ENCODE measurements at places on chromosomes 12 and 14. TPM values are rescaled to one million over a fixed set of nuclear protein-coding genes. Genes with fewer than 3 reads are reported as not detected.

HELB gene
- total RNA-seq = 2.6 TPM

KCNA1 gene
- total RNA-seq = not detected

UNG gene
- 23.9 TPM for total RNA-seq

PTHLH gene
- total RNA-seq = 0.26 TPM

TPPP2 gene
- not detected for total RNA-seq

TAS2R9 gene
- not detected for total RNA-seq

BBOF1 gene
- total RNA-seq = 4.4 TPM

FUT8 gene
- total RNA-seq = 95.8 TPM

- H3K27me3 ChIP-seq = no peaks in the 10 kb centered on the region
- H3K4me3 ChIP-seq = no peak overlapping the region
- H3K4me1 ChIP-seq = no peaks in the 10 kb centered on the region
- no peak for DNase-seq
- no peak overlapping the region for H3K27ac ChIP-seq
- H3K36me3 ChIP-seq = no peaks in the 10 kb centered on the region
Measured at GRCh38 chr14:39673734-39674133, 241.5 kb upstream of the FBXO33 start.

DNA sequence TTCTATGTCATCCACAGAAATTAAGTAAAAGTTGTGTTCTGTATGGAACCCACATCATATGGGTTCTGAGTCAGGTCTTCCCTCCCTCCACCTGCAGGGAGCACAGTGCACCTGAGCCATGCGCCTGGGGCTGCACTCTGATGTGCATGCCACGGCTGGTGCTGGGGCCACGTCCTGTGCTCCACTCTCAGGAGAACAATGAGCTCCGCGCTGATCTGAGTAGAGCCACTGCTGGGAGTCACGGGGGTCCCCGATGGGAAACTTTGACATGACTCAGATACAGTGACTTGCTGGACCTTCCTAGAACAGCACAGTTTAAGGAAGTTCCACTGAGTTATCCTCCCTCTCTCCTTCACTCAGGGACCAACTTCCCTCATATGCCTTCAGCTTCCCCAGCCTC lies 683.4 kb downstream of the TMEM121 start:
- H3K27ac ChIP-seq = no peak overlapping the region
- H3K4me1 ChIP-seq = no peaks in the 10 kb centered on the region
- no peak for DNase-seq

- no peaks in the 10 kb centered on the region for H3K4me1 ChIP-seq
- H3K4me3 ChIP-seq = no peak overlapping the region
- DNase-seq = peak; percentile 53
- H3K36me3 ChIP-seq = no peaks in the 10 kb centered on the region
- H3K27me3 ChIP-seq = no peaks in the 10 kb centered on the region
Measured at GRCh38 chr12:89650239-89650638, 58.4 kb downstream of the ATP2B1 start.

DNA sequence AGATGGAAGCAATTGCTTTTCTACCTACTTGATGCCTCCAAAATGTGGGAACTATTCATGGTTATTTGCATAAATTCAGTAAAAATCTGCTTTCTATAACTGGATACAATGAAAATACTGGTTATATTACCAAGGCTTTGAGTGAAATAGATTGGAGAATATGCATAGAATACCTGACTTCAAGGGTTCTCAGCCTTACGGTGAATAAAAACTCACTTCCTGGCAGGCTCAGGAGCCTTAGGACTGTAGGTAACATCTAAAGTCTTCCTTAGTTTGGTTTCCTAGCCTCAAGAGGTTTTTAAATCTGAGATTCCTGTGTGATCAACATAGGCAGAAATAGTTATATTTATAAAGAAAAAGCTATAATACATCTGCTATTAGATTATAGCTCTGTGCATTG lies 158.6 kb downstream of the SLC41A2 start:
- H3K36me3 ChIP-seq = no peaks in the 10 kb centered on the region
- H3K4me3 ChIP-seq = no peak overlapping the region
- no peak for DNase-seq
- no peaks in the 10 kb centered on the region for H3K4me1 ChIP-seq
- no peaks in the 10 kb centered on the region for H3K27me3 ChIP-seq

GRCh38 chr12:45599196-45599595 lies 130.3 kb upstream of the ARID2 start:
- no peak overlapping the region for H3K27ac ChIP-seq
- no peaks in the 10 kb centered on the region for H3K4me1 ChIP-seq
- DNase-seq = no peak
- no peaks in the 10 kb centered on the region for H3K36me3 ChIP-seq
- no peaks in the 10 kb centered on the region for H3K27me3 ChIP-seq

GRCh38 chr14:100285913-100286400 lies 20.3 kb downstream of the SLC25A29 start:
- no peaks in the 10 kb centered on the region for H3K27me3 ChIP-seq
- H3K36me3 ChIP-seq = peaks cover 3% of the 10 kb centered on the region
- no peak for DNase-seq
- H3K4me3 ChIP-seq = peak overlapping the region; percentile 77
- no peak overlapping the region for H3K27ac ChIP-seq

- H3K4me3 ChIP-seq = no peak overlapping the region
- no peaks in the 10 kb centered on the region for H3K36me3 ChIP-seq
- H3K27me3 ChIP-seq = no peaks in the 10 kb centered on the region
- DNase-seq = peak; percentile 87
- no peak overlapping the region for H3K27ac ChIP-seq
Measured at GRCh38 chr14:55514819-55515490, 65.1 kb upstream of the KTN1 start.

GRCh38 chr12:102351322-102351721 lies 129.0 kb downstream of the IGF1 start:
- H3K36me3 ChIP-seq = no peaks in the 10 kb centered on the region
- no peak overlapping the region for H3K27ac ChIP-seq
- no peaks in the 10 kb centered on the region for H3K4me1 ChIP-seq
- no peak overlapping the region for H3K4me3 ChIP-seq

DNA sequence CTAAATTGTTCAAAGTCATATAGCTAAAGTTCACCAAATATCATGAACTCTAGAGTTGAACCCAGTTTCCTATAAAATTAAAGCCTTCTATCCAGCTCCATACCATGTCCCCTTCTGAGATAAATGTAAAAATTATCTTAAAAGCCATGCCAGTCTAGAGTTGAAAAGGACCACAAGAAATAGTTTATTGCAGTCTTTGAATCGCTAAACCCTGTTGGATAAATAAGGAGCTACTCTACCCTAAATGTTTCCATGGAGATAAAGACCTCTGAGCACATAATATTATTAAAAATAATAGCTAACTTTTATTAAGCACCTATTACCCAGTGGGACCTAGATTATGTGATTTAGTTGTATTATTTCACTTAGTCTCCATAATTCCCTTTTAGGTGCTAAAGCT lies 227.6 kb upstream of the NOS1 start:
- H3K36me3 ChIP-seq = no peaks in the 10 kb centered on the region
- H3K27ac ChIP-seq = no peak overlapping the region
- no peak for DNase-seq
- no peak overlapping the region for H3K4me3 ChIP-seq
- H3K4me1 ChIP-seq = no peaks in the 10 kb centered on the region
- H3K27me3 ChIP-seq = no peaks in the 10 kb centered on the region

DNA sequence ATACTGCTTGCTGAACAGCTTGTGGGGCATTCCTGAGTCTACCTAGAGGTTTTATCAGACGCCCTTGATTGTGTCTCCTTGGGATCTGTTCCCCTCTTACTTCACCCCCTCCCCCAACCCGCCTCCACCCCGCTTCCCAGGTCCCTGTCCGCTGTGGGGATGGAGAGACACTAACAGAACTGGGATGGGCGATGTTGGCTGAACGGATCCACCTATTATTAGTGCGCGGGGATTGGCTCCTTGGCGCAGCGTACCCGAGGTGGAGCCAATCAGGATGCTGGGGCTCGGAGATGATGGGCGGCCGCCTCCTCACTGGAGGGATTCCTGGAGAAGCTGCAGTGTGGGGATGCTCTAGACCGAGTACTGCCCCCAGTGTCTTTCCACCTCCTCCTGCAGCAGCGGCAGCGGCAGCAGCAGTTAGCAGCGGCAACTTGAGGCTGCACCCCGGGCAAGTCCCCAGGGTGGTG lies at the start of gene SYT1:
Gene SYT1 (plus strand): TSS at position 372 of the 467 bp plus-strand sequence.
- peaks cover 3% of the 10 kb centered on the region for H3K27me3 ChIP-seq
- H3K36me3 ChIP-seq = no peaks in the 10 kb centered on the region
- H3K4me3 ChIP-seq = peak within 1 kb of the TSS; percentile 75
- peak; percentile 93 for DNase-seq
- H3K27ac ChIP-seq = peak within 1 kb of the TSS; percentile 10

DNA sequence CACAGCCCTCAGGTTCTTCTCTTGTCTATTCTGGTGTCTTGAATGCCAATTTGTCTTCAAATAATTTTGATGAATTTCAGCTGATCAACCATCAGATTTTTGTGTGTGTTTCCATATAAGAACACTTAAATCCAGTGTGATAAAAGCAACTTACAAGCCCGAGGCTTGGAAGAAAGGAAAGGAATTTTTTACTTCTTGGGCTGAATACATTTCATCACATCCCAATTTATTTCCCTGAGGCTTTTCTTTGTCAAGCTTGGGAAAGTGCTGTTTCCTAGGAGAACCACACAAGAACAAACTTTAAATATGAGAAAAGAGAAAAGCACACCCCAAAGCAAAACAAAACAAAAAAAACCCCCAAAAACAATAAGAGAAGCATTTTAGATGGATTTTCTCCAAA lies 26.6 kb downstream of the GPRC5D start:
- no peak overlapping the region for H3K27ac ChIP-seq
- no peaks in the 10 kb centered on the region for H3K36me3 ChIP-seq
- peaks cover 3% of the 10 kb centered on the region for H3K4me1 ChIP-seq
- DNase-seq = no peak
- no peaks in the 10 kb centered on the region for H3K27me3 ChIP-seq

- H3K4me3 ChIP-seq = no peak overlapping the region
- no peaks in the 10 kb centered on the region for H3K27me3 ChIP-seq
- no peaks in the 10 kb centered on the region for H3K36me3 ChIP-seq
- H3K4me1 ChIP-seq = no peaks in the 10 kb centered on the region
Measured at GRCh38 chr14:64060648-64061096, 207.9 kb downstream of the SYNE2 start.

DNA sequence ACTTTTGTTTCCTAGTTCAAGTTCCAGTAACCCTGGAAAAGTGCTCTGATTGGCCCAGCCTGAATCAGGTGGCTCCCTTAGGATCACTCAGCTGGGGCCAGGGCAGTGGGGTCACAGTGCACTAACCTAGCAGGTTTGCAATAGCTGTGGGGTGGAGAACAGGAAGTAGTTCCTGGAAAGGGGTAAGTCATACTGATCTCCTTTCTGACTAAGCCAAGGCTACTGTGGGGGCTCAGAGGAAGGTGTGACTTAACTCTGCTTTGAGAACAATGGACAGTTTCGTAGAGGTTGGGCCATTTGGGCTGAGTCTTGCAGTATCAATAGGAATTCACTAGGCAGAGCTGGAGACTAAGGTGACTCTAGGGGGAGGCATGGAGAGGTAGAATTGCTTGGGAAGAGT lies 89.4 kb downstream of the KIF26A start:
- no peaks in the 10 kb centered on the region for H3K36me3 ChIP-seq
- DNase-seq = no peak
- no peak overlapping the region for H3K4me3 ChIP-seq
- no peak overlapping the region for H3K27ac ChIP-seq
- no peaks in the 10 kb centered on the region for H3K27me3 ChIP-seq
- H3K4me1 ChIP-seq = no peaks in the 10 kb centered on the region

- H3K4me1 ChIP-seq = peaks cover 1% of the 10 kb centered on the region
- no peaks in the 10 kb centered on the region for H3K36me3 ChIP-seq
- H3K27me3 ChIP-seq = no peaks in the 10 kb centered on the region
- no peak overlapping the region for H3K4me3 ChIP-seq
- no peak for DNase-seq
Measured at GRCh38 chr12:2578211-2578610, 216.6 kb upstream of the FKBP4 start.

DNA sequence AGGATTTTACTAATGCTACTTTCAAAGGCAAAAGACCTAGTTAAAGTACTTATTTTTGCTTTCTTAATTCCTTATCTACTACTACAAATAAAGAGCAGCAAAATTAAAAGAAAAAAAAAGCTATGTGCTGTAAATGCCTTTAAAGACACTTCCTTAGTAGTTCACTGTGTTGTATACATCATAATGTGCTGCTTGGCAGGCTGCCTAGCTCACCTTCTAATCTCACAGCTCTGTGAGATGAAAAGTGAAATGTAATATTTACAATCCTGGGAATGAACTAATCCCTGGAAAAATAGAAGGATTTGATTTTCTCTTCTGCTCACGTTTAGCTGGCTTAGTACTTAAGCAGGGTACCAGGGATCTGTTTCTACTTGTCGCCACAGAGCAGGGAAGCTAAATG lies 184.4 kb upstream of the ALG10B start:
- no peaks in the 10 kb centered on the region for H3K36me3 ChIP-seq
- H3K4me1 ChIP-seq = no peaks in the 10 kb centered on the region
- H3K4me3 ChIP-seq = no peak overlapping the region
- no peaks in the 10 kb centered on the region for H3K27me3 ChIP-seq
- no peak for DNase-seq

GRCh38 chr14:104729835-104730181 lies 5.8 kb downstream of the ADSS1 start:
- no peak for DNase-seq
- H3K4me1 ChIP-seq = no peaks in the 10 kb centered on the region
- H3K36me3 ChIP-seq = no peaks in the 10 kb centered on the region
- no peak overlapping the region for H3K27ac ChIP-seq

- no peak overlapping the region for H3K27ac ChIP-seq
- H3K4me3 ChIP-seq = no peak overlapping the region
- peak; percentile 40 for DNase-seq
Measured at GRCh38 chr14:29627137-29627536, 300.5 kb downstream of the PRKD1 start.

DNA sequence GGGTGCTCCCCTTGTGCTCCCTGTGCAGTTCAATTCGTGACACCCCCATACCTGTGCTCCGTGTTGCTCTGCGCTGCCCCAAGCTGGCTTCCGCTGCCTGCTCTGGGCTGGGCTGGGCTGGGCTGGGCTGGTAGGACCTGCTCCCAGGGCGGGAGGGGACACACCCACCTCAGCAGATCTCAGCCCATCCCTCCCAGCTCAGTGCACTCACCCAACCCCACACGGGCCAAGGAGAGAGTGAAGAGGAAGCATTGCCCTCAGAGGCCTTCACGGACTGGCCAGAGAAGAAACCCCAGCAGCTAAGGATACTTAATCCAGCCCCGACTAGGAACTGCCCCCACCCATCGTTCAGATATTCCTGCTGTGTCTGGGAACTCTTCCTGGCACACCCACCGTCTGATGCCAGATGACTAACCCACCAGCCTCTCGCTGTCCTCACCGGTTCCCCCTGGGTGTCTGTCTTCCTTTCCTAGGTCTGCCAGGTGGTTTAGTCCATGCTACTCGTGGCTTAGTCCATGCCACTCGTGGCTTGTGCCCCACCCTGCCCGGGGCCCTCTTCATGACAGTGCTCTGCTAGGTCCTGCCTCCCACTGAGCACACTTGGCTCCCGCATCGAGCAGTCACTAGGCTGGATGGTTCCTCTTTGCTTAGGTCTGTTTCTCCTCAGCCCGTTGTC lies at the start of gene LPAR5:
Gene LPAR5 (minus strand): TSS at position 104 of the 676 bp plus-strand sequence. CDS start 14,711 bp downstream, outside the sequence.
- no peak within 1 kb of the TSS for H3K27ac ChIP-seq
- H3K4me1 ChIP-seq = no peaks in the 10 kb centered on the region
- H3K27me3 ChIP-seq = peaks cover 13% of the 10 kb centered on the region
- DNase-seq = peak; percentile 55
- no peak within 1 kb of the TSS for H3K4me3 ChIP-seq
- no peaks in the 10 kb centered on the region for H3K36me3 ChIP-seq

GRCh38 chr14:38125481-38126037 lies 82.1 kb upstream of the SSTR1 start:
- H3K4me1 ChIP-seq = peaks cover 3% of the 10 kb centered on the region
- H3K36me3 ChIP-seq = no peaks in the 10 kb centered on the region
- H3K4me3 ChIP-seq = no peak overlapping the region
- H3K27me3 ChIP-seq = no peaks in the 10 kb centered on the region

- H3K4me1 ChIP-seq = no peaks in the 10 kb centered on the region
- H3K4me3 ChIP-seq = no peak overlapping the region
- no peak overlapping the region for H3K27ac ChIP-seq
- no peaks in the 10 kb centered on the region for H3K36me3 ChIP-seq
Measured at GRCh38 chr12:90163975-90164374, 455.3 kb upstream of the ATP2B1 start.
